ENCODE measurements at places on chromosomes 11 and 22.

DNA sequence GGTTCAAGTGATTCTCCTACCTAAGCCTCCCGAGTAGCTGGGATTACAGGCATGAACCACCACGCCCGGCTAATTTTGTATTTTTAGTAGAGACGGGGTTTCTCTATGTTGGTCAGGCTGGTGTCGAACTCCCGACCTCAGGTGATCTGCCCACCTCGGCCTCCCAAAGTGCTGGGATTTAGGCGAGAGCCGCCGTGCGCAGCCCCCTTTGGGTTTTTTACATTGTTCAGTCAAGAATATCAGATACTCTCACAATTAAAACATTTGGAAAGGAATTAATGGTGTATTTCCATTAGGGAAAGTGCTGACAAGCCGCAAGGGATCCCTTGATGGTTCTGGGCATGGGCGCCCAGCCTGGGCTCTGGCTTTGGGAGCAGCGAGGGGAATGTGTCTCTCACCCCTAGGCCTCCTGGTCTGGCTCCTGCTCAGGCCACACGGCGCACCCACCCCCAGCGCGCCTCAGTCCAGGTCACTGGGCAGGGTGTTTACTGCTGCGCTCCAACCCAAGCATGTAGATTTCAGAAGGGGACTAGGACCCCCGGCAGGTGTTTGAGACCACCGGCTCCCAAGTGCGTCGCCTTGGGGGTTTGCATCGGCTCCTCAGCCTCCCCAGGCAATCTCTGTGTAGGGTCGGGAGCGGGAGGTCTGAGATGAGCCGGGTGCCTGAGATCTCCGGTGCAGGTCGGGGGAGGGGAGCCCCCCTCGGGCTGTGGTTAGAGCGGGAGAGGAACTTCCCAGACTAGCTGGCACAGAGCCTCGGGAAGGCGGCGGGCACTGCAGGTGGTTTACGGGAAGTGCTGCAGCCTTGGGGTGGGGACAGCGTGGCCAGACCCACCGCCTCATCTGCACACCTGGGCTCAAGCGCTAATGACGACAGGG lies 809 bp upstream of the IRF7 start:
- DNase-seq = no peak

GRCh38 chr11:133058501-133058900 lies 473.8 kb downstream of the OPCML start:
- no peak for DNase-seq

- no peak for DNase-seq
These were observed 8.1 kb downstream of the SHISA8 start for GRCh38 chr22:41906822-41907221.

DNA sequence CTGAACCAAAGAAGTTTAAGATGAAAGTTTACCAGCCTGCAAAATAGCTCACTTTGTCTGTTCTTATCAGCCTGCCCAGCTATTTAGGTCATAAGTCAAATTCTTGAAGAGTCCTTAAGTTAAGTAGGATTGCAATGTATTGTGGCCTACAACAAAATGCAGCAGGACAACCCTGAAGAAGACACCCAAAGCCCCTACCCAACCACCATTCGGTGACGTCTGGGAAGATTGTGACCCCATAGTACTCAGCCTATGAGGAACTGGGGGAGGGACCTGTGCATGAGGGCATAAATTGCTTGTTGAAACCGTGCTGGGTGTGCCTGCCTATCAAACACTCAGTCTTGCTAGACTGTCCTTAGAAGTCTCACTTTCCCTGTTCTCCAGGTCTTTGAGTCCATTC lies 50.5 kb upstream of the FDX1 start:
- no peak for DNase-seq

- DNase-seq = no peak
These were observed 21.7 kb downstream of the RASSF10 start for GRCh38 chr11:13030857-13031256.

DNA sequence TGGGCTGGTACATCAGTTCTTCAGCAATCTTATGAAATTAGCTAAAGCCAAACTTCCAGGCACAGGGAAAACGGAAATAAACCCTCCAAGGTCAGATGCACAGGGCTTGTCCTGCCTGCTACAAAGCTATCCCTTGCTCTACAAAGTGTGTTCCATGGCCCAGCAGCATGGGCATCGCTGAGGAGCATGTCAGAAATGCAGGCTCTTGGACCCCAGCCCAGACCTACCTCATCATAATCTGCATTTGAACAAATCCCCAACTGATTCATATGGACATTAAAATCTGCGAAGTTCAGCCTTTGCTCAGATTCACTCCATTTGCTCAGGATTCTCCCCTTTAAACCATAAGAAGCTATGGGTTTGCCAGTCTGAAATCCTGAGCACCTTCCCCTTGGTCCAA lies 129.7 kb upstream of the CSNK2A3 start:
- DNase-seq = no peak

GRCh38 chr11:30595934-30596333 lies 9.8 kb upstream of the MPPED2 start:
- DNase-seq = no peak

DNA sequence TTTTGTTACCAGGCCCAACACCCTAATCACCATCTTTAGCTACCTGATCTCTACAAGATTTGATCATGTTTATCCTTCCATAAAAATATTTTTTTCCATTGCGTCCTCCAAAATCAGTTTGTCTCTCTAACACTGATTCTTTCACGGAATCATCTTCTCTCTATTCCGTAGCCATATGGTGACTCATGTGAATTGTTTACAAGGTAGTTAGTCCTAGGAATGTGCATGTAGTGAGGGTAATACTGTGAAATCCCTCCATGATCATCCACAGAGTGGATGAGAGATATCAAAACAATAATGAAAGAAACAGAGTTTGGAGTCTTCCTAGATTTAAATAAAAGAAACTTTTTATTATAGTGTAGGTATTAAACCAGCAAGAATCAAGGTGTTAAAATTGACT lies 230.2 kb downstream of the METTL15 start:
- no peak for DNase-seq

GRCh38 chr11:12211331-12212065 lies 101.1 kb downstream of the MICAL2 start:
- DNase-seq = no peak

DNA sequence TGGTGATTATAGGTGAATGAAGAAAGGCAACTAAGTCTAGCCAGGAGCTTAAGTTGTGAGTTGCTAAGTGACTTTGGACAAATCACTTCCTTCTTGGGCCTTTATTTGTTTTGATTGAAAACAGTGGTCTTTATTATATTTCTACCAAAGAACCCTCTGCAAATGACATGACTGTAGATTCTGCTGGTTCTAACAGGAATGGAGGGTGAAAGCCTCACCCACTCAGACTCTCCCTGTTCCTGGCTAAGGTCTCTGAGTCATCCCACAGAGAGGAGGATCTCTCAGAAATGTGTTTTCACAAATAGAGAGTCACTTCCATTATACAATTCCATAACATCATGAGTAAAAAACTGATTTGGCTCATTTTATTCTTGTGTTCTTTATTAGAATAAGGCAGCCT lies 583.9 kb upstream of the LRRC4C start:
- no peak for DNase-seq

DNA sequence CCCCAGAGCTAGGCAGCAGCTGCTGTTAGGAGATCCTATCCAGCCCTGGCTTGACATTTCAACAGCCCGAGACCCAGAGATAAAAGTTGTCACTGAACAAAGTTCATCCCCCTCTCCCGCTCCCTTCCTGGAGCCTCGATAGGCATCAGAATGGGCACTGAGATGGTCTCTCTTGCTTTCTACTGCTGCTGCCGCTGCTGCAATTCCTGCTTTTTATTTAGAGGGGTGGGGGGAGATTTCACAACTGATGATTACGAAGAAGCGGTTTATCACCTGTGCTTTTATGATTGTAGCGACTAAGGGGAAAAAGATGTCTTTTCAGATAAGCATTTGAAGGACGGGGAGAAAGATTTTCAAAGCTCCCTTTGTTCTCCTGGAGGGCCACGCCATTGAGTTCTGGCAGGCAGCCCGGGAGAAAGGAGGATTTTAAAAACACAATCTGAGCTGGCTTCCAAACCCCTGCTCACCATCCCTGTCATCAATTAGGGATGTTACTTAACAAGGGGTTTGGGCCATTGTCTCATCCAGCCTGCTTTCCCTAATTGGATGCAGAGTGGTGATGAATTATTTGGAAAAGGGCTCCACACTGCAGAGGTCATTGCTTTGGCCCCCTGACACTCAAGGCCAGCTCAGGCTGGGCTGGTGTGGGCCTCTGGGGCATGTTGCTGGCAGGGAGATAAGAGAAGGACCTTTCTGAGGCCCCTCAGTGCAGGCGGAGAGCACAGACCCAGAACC lies 344.7 kb downstream of the BUD13 start:
- DNase-seq = no peak

DNA sequence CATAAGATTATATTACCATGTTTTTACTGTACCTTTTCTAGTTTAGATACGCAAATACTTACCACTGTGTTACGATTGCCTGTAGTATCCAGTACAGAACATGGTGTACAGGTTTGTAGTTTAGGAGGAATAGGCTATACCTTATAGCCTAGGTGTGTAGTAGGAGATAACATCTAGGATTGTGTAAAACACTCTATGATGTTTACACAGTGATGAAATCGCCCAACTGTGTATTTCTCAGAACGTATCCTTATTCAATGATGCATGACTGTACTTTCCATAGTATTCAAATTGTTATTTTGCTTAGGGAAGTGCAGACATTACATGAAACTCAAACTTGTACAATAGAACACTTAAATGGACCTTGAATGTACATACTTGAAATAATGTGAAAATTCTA lies 188.1 kb upstream of the PDGFD start:
- DNase-seq = no peak

DNA sequence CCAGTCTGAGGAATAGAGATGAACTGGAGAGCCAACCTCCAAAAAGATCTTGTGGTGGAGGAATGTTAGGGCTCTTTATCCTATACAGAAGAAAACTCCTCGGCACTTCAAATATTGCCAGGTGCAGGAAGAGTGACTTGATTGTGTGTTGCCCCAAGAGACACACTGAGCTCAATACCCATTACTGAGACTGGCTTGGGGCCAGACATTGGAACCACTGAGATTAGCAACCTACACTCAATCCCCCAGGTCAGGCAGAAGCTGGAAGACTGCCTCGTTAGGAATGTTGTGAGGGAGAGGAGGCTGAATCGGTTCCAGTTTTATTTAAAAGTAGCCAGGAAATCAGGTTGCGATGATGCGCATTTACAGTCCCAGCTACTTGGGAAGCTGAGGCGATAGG lies 2.4 kb upstream of the SGSM3 start:
- DNase-seq = no peak

- no peak for DNase-seq
These were observed 11.1 kb downstream of the NUMA1 start for GRCh38 chr11:72069200-72069599.

DNA sequence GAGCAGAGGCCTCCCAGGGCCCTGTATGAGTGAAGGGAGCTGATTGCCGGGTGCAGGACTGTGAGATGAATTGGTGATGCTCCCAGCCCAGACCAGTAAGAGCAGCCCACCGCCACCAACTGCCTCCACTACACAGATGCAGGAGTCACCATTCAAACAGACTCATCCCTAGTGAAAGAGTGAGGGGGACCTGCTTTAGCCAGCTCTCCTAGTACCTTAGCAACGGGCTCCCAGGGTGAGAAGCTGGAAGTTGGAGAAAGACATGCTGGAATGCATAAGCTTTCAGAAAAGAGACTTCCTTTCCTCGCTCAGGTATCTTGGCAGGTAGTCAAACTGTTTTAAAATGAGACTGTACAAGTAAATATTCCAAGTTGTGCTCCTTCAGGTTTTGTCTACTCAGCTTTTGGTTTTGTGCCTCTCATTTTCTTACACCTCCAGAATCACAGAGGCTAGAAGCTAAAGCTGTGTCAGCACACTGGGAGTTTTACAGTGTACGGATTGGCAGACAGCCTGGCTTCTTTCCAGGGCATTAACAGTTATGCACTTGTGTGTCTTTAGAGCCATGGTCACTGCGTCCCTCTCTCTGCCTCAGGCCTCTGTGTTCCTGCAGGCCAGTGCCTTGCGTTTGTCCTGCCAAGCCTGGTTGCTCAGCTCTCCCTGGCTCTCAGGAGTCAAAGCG lies 146.2 kb downstream of the ATXN10 start:
- no peak for DNase-seq

GRCh38 chr11:74462009-74462408 lies 5.3 kb downstream of the KCNE3 start:
- no peak for DNase-seq

Measured in chondrocyte (in vitro differentiated cells).